NCI-H2029 treated with DMSO at 0.1 percent for 48 hours (cell line): ENCODE measurements at places on chromosomes 6 and 20.

DNA sequence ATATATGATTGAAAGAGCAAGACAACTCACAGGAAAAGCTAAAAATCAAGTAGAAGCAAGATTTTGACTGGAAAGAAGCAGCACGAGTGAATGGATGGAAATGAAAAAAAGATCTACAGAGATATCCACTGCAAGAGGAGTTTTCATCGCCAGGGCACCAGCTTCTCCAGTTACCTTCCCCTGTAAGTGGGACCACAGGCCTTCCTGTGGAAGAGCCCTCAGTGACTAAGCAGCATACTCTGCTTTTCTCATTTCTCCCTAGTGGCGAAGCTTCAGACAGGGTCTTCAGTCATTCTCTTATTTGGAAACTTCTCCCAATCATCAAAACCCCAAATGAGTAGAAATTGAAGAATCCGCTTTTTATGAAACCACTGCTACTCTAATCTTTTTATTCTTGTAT, 40.5 kb downstream of the ADGRB3 start:
- no peak for DNase-seq

GRCh38 chr6:32945108-32945760, 4.4 kb upstream of the HLA-DMB start:
- no peak for DNase-seq

GRCh38 chr20:35702051-35702823, 3.0 kb downstream of the ROMO1 start:
- DNase-seq, result no peak

GRCh38 chr6:118495485-118496280, 52.4 kb upstream of the PLN start:
- DNase-seq, result no peak

DNA sequence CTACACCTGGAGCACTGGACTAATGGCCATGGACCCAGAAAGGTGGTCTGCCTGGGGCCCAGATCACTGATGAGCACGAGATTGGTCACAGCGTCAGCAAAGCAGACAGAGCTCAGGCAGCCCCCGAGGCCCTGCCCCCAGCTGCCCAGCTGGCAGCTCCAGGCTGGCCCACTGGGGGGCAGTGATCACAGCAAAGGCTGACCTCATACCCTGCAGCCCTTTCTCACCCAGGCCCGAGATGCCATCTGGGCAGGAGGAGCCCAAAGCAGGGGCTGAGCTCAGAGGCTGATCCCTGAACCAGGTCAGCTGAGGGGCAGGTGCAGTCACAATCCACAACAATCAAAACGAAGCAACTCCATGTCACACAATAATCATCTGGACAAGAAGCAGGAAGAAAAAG, 4.1 kb downstream of the MAP1LC3A start:
- no peak for DNase-seq

GRCh38 chr6:90463359-90463758, 123.5 kb downstream of the MAP3K7 start:
- DNase-seq, result no peak

- DNase-seq, result no peak
Observed at GRCh38 chr6:121578216-121578615, 142.8 kb downstream of the GJA1 start.

GRCh38 chr20:63091901-63092659, 85.3 kb upstream of the BHLHE23 start:
- no peak for DNase-seq

DNA sequence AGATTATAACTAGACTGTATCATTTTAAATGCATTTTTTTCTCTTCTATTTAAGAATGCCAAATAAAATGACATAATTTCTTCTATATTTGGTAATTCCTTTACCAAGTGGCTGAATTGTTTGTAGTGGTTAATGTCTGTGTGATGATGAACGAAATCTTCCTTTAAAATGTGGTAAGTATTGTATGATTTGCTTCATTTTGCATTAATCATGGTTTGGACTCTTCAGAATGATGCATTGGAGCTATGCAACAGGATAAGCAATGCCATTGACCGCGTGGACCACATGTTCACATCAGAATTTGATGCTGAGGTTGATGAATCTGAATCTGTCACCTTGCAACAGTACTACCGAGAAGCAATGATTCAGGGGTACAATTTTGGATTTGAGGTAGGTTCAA, 99.6 kb downstream of the MAP3K4 start:
- no peak for DNase-seq

DNA sequence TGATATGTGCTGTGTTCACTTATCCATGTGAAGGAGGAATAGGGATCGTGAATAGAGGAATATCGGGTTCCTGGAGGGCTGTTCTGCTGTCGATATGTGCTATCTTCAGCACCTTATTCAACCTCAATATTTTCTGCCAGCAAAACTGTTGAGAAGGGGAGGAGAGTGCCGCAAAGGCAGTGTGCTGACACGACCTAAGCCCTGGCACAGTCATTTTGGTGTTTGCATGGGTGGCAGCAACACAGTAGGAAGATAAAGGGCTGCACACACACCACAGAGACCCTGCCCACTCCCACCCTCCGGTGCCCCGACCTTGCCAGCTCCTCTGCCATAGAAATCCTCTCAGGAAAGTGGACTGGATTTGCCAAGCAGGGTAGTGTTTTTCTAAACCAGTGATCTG, 47.0 kb downstream of the ZDHHC14 start:
- no peak for DNase-seq

DNA sequence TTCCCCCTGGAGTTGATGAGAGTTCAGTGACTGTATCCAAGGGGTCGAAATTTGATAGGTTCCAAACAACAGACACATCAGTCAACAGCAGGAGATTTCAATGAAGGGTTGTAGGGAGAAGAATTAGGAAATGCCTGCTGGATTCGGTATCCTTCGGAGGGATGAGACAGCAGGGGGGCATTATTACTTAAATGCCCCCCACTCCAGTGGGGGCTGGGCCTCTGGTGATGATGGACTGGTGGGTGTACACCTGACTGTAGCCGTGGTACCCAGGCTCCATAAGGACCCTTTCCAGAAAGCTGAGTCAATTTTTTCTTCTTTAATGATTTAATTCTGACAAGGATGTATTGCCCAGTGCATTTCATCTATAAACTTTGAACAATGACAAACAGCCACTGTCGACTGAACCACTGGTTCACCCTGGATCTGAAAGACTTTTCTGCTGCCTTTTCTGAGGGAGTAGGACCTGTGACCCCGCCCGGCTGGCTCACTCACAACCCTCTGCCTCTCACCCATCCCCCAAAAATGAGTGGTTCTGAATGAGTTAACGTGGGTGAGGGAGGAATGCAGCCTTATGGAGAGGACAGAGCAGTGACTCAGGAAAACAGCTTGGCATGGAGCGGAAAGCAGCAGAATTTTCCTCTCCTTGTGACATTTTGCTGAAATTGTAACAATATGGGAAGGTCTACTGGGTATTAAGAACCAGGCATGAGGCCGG, 41.0 kb downstream of the ZMYND8 start:
- DNase-seq, result no peak
